ENCODE measurements at places on chromosomes 1 and 21.

- DNase-seq = no peak
Observed at GRCh38 chr21:14243874-14244273, 27.9 kb downstream of the RBM11 start.

DNA sequence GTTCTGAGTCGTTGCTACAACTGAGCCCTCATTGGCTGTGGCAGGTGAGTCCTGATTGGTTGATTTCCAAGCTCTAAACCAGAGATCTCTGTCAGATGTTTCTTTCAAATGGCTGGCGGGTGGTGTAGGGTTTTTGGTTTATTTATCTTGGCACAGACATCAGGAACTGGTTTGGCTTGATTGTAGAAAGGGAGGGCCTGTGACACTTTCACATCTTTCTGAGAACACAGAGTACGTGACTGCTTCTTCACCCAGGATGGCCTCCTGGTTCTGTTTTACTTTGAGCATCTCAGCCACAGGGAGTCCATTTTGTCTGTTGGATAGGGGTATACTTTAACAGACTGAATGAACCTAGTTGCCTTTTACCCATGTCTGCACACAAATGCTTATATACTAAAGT, 89.4 kb upstream of the GPR52 start:
- DNase-seq = no peak

GRCh38 chr1:232344791-232345399, 285.0 kb downstream of the SIPA1L2 start:
- no peak for DNase-seq

DNA sequence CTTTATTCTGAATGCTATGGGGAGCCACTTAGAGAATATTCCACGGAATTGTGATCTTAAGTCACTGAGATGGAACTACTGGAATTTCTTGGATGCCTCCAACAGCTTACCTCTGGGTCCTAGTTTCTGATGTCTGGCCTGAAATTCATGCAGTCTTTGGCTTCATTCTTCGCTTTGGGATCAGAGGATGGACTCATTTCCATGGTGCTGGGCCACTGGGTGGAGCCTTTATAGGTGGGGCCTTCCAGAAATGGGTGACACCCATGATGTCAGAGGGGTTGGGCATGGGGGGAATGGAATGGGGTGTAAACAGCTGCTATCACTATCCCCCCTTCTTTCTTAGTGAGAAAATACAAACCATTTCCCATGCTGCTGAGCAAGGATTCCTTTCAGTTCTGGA, 73.7 kb upstream of the FGGY start:
- DNase-seq = no peak

DNA sequence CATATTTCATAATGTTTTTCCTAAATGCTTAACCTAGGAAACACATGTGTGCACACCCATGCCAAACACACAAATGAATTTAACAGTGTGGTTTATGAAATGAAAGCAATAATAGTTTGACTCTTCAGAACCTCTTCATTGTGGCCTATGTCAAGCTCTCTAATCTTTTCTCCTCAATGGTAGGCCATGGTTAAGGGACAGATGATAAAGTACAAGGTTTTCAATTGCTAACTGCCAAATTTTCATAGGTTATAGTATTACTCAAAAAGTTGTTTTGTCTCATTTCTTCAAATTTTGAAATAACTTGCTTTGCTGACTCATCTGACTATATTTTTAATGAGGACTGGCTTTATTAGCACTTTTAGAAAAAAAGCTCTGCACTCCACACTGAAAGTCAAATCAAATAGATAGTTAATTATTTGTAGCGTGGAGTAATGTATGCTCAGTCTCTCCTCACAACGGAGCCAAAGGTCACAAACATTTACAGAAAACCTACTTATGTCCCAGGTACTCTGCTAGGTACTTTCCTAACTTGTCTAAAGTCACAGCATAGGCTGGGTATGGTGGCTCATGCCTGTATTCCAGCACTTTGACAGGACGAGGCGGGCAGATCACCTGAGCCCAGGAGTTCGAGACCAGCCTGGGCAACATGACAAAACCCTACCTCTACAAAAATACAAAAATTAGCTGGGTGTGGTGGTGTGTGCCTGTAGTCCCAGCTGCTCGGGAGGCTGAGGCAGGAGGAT, 3.0 kb upstream of the ADCY10 start:
- no peak for DNase-seq

DNA sequence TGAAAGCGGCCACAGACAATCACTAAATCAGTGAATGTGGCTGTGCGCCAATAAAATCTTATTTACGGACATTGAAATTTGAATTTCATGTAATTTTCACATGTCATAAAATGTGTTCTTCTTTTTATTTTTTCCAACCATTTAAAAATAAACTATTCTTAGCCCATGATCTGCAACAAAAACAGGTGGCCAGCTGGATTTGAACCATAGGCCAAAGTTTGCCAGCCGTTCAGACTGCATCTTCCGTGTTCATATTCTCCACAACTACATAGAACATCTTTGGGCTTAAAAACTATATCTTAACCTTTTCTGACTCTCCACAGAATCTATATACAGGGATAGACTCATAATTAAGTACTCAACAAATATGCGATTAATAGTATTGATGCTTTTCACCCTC, 81.2 kb upstream of the RALGPS2 start:
- DNase-seq = no peak
